ENCODE measurements at places on chromosomes 16 and 17.

DNA sequence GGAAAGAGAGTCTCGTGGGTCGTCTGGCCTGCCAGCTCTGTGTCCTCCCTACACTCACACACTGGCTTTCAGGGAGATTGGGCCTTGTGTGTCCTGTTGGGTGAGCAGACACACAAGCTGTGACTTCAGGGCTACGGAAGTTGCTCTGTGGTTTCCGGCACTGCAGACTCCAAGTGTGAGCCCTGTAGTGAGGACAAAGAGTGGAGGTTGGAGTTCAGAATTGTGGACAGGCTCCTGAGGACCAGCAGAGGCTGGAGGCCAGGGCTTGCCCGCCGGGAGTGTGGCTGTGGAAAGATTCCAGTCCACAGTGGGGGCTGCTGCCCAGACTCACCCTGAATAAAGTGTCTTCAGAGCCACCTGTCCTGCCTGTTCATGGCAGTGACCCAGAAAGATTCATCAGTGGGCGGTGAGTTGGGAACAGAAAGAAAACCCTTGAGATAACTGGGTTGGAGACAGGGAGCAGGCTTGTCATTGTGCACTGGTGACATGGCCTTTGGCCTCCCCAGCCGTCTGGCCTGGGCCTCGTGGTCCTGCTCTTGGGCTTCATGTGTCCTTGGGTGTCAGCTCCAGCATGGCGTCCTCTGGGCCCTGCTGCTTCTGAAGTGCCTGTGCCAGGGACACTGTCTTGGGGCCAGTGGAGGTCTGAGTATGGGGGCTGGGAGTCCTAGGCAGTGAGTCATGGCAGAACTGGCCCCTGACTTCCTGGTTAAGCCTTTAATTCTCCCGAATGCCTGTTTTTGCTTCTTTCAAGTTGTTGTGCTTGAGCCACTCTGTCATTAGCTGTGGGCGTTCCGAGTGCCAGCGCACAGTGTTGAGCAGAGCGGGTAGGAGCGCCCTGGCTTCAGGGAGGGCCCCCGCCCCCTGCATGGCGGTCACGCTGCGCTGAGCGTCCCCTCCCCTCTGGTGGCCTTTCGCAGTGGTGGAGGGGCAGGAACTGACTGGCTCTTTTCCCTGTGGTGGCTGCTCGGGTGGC is 19.9 kb upstream of the ZNF750 start:
- DNase-seq: peak; percentile 95

GRCh38 chr17:75610103-75610984 is 22.7 kb downstream of the MYO15B start:
- DNase-seq: no peak

DNA sequence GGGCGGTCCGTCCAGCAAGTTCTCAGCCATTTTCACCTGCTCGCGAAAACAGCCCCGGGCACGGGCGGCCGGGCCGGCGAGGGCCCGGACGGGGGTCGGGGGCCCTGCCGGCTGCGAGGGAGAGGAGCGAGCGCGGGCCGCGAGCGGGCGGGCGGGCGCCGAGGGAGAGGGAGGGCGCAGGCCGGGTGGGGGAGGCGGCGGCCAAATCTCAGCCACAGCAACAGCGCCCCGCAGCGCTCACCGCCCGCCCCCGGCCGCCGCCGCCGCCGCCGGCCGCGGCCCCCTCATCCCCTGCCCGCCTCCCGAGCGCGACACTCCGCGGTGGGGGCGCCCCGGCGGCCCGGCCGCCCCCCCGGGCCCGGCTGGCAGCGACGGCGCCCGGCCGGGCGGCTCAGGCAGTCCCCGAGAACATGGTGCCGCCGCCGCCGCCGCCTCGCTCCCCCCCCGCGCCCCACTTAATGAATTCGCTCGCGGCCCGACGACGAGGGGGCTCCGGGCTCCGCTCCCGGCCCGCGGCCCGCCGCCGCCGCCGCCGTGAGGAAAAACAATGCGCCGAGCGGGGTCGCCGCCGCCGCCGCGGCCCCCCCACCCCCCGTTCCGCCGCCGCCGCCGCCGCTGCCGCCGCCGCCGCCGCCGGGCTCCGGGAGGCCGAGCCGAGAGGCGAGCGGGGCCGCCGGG is 487 bp downstream of the CREBBP start:
- DNase-seq: no peak

GRCh38 chr16:31108035-31108793 is at the start of gene BCKDK:
Gene BCKDK (plus strand): TSS chr16:31108386. CDS start chr16:31109224, 838 bp downstream.
- DNase-seq: peak; percentile 63

GRCh38 chr16:64094992-64095634 is 1026.8 kb downstream of the CDH11 start:
- DNase-seq: no peak

GRCh38 chr17:59105852-59106462 is 723 bp downstream of the TRIM37 start:
- DNase-seq: peak; percentile 21

- no peak for DNase-seq
Measured at GRCh38 chr16:1152651-1153259, at the start of gene CACNA1H. Gene CACNA1H (plus strand): TSS chr16:1153106. CDS start chr16:1153738, 632 bp downstream.

GRCh38 chr16:80454802-80455201 is 86.0 kb upstream of the DYNLRB2 start:
- DNase-seq: no peak

DNA sequence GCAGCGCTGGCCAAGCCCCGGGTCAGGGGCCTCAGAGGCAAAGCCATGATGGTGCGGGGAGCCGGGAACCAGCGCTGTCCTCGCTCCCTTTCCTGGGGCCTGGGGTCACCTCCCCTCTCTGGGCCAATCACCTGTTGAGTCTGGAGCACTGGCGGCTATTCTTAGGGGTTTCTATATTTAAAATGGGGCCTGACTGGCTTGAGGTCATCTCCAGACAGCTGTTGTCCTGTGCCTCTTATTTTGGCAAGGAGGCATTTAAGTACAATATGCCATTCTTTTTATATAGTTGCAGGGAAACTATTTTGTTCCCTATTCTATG is at the start of gene COX6A2:
Gene COX6A2, minus strand, starts transcription at position 82 of the 319 bp plus-strand sequence. Its CDS starts 35 bp downstream, at position 47.
- DNase-seq: no peak

DNA sequence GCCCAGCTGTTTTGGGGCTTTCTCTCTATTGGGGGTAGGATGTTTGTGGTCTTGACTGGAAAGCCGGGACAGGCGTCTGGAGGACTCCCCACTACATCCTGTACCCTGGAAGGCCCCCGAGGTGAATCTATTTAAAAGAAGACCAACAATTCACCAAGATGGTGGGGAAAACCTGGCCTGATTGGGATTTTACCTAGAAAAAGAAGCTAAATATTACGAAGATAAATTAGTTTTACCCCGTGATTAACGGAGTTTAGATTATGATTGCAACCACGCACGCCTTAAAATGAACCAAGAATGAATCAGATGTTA is 779 bp upstream of the CCDC102A start:
- DNase-seq: no peak

Data from kidney capillary endothelial cell (primary cell).